ENCODE measurements at places on chromosomes 1 and 21. TPM values are rescaled to one million over a fixed set of nuclear protein-coding genes. Genes with fewer than 3 reads are reported as not detected.

GRCh38 chr1:39158327-39159086 lies 46.0 kb upstream of the MACF1 start:
- peak; percentile 49 for DNase-seq

DNA sequence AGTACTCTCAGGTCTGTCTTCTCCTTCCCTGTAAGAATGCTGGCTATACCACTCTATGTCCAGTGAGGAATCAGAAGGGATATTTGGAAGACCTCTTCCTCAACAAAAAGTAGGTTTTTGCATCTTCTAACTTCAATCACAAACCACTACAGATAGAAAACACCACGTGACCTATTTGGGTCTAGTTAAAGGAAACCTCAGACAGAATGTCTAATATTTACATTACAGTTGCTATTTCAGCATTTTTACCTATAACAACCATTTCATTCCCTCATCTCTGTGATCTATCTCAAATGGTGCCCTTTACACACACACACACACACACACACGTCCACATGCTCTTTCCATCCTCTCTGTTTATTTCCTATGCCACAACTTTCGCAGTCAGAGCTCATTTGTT lies 7.9 kb upstream of the ADORA3 start:
- no peak for DNase-seq

GRCh38 chr1:17630048-17630830 lies 90.7 kb downstream of the ARHGEF10L start:
- DNase-seq = peak; percentile 93

GRCh38 chr1:234889643-234890042 lies 239.0 kb downstream of the TOMM20 start:
- DNase-seq = peak; percentile 44

GRCh38 chr1:116764906-116765862 lies 11.0 kb downstream of the CD2 start:
- no peak for DNase-seq

GRCh38 chr1:207911856-207912760 lies 1.2 kb upstream of the CD34 start:
- DNase-seq = no peak

- no peak for DNase-seq
These were observed 166.5 kb downstream of the TPR start for GRCh38 chr1:186208405-186209129.

NR5A2 gene
- not detected for total RNA-seq

OR2L13 gene
- not detected for total RNA-seq

OMA1 gene
- total RNA-seq = 17.9 TPM

LMX1A gene
- total RNA-seq = not detected

DNA sequence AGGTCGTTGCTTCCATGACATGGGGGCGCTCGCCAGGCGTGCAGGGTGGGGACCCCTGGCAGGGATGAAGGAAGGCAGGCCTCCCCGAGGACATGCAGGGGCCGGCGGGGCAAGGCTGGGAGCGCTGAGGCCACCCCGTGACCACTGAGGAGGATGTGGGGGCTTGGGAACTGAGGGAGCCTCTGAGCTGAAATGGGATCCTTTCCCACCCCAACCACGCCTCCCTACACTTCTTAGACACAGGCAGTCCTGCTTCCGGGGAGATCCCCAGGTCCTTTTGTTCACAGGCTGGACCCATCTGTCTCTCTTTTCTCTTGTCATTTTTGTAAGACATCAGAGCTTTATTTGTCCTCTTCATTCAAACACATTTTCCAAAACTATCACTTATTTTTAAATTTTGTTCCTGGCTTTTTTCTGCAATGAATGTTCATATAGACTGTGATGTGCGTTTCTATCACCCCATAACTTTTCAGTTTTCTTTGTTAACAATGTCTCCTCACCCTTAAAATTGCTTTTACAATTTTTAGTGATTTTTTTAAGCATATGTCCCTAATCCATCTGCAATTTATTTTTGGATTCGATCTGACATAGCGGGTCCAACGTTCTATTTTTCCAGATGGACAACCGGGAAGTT lies 156.7 kb upstream of the BACE2 start:
- no peak for DNase-seq

DNA sequence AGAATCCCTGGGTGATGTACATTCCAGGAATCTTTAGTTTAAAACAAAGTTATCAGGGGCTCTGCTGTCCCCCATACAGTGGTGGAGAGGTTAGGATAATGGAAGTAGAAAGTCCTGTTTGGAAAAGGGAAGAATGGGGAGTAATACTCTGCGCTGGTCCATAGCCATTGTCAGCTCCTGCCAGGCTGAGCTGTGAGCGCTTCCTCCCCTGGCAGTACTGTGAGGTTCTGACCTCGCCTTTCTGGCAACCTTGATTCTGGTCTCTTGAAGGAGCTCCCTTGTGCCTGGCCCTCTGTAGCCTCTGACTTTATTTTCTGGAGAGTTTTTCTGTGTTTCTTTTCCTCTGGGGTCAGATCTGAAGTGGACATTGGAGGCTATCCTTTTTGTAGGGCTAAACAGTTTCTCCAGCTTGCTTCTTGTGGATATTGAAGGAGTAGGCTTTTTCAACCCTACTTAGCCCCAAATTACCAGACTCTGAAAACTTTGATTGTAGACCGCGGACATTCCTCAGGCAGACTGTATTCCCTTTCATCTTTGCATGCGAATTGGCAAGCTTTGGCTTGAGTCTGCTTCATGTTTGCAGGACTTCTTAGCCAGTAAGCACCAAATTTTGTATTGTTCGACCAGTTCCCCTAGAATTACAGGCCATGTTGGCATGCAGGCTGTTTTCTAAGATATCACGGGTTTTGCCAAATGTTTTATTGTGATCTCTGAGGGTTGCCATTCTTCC lies 13.8 kb downstream of the UBE4B start:
- no peak for DNase-seq

FMO2 gene
- total RNA-seq = not detected

CD160 gene
- total RNA-seq = not detected

Data from MCF 10A (cell line).